ENCODE measurements at places on chromosomes 12 and 14.
A peak's percentile ranks its signal among the peaks of the same experiment; 100 is the strongest.

DNA sequence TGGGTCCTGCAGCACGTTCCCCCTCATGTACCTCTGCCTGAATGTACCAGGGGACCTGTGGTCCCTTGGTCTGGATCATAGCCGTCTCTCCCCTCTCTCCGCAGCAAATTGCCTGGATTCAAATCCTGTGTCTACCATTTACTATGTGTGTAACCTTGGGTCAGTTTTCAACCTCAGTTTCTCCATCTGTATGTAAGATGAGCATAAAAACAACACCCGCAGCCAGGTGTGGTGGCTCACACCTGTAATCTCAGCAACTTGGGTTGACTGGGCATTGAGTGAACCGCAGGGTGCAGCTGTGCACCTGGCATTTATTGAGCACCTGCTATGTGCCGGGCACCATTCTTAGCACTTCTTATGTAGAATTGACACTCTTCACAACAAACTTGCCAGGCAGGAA, 14.1 kb downstream of the CYP46A1 start:
- DNase-seq, result no peak

- DNase-seq, result peak; percentile 73
Observed at GRCh38 chr14:35940291-35940690, 114.2 kb downstream of the BRMS1L start.

GRCh38 chr12:92299344-92299743, 153.7 kb upstream of the BTG1 start:
- DNase-seq, result no peak

DNA sequence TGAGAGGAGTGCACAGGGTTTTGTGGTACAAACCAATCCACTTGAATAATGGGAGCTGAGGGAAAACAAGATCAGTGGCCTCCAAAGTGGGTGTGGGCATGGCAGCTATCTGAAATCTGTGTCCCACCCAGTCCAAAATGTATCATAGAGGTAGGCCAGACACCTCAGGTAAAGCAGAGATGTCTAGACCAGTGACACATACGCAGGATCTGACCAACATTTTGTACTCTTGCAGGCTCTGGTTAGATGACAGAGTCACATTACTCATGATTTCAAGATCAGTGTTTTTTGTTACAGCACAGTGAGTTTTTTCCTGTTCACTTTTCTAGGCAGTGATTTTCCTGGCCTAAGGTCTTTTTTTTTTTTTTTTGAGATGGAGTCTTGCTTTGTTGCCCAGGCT, 211.8 kb downstream of the PCNX1 start:
- no peak for DNase-seq

DNA sequence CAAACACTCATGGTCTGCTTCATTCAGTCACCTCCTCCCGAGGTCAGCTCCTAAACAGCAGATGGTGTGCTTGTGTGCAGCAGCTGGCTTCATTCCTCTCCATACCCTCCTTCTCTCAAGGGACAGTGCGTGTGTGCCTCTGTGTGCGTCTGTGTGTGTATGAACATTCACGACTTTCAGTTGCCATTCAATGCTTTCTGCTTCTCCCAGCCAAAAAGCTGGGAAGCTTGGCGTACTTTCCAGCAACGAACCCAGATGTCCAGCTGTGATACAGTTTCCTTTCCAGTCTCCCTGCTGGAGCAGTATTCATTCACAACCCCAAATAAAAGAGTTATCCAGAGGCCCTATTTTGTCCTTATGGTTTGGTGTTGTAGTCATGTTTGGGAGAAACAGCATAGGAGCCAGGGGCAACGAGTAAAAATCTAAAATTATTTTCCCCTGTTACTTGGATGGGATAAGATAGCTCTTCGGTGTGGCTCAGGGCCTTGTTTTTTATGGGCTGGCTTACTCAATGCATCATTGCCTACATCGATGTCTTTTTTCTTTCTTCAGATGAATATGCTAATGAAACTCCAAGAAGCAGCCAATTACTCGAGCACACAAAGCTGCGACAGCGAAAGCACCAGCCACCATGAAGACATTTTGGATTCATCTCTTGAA, 379.3 kb downstream of the NAV3 start:
- no peak for DNase-seq

Data from GM12878 (cell line).